ENCODE measurements at places on chromosomes 6 and 20.

DNA sequence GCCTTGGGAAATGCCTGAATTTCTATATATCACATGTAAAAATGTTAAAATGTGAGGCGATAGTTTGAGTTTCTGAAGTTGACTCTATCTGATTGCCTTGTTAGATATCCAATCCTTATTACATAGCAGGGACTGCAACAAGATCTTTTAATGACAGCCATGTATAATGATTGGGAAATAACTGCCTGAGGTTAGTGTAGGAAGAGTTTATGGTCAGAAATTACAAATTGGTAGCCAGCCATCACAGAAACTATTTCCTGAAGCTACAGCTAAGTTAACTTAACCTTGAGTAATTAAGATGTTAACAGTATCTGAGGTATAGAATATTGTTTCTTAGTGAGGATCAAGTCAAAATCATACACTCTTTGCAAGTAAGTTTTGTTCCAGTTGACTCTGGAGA lies 41.0 kb downstream of the AKIRIN2 start:
- DNase-seq: no peak

- peak; percentile 72 for DNase-seq
These were observed 719.4 kb downstream of the EPM2A start for GRCh38 chr6:145015739-145016558.

DNA sequence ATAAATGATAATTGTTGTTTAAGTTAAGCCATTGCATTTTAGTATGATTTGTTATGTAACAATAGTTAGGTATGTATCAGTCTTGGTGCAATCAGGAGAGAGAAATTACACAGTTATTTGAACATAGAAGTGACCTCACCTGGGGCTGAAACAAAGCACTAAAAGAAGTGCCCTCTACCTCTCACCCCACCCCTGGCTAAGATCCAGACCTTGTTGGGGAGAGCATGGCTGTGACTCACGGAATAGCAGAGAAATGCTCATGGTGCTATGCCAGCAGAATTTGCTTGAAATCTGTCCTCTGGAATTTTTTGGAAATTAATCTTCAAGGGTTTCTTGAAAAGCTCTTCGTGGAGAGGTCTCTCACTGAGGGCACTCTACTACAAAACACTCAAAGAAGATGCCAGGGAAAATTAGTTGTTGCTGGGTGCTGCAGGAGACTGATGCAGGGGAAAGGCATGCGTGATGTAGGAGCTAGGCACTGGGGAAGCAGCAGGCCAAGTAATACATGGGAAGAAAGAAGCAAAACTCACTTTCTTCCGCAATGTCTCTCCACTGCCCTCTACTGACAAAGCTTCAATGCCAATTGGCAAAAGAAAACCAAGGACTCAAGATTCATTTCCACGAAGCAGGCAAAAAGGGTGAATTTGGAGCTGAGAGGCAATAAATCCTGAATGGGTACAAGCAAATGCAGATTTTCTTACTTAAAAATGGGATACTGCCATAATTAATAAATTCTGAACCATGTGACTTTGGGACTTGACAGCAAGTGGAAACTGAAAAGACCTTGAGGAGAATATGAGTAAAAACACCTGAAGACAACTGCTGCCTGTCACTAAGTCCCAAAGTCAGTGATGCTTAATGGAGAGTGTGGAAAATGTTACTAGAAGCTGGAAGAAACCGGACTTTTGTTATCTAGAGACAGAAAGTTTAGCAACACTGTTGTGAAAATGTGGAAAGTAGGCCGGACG lies 136.3 kb upstream of the ZNF184 start:
- DNase-seq: no peak

DNA sequence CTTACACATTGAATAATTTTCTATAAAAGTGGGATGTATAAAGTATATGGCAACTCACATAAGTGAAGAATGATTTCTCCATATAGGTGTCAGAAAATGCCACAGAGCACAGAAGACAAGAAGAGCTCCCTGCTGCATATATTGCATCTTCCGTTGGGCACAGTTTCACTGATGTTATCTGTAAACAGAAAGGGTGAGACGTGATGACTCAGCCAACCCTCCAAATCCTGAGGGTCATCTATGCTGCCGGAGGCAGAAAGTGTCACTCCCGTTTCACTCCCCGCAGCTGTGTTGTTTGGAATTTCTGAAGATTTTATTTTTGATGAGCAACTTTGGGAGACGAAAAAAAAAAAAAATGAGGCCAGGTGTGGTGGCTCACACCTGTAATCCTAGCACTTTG lies 644.1 kb downstream of the C6orf118 start:
- DNase-seq: no peak

DNA sequence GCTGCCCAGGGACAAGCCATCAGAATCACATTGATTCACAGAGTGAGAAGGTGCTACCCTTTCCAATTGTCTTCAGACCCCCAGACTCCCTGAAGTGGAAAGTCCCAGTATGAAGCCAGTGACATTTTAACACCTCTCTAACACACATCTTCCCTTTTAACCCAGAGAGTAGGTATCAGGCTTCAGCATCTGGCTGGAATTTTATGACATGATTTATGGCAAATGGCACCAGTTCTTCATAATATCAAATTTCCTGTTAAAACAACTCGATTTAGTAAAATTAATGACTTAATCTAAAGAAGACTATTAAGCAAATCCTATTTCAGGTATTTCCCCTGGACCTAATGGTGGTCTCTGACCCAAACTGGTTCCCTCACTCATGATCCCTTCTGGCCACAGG lies 25.0 kb downstream of the KCNB1 start:
- DNase-seq: no peak

DNA sequence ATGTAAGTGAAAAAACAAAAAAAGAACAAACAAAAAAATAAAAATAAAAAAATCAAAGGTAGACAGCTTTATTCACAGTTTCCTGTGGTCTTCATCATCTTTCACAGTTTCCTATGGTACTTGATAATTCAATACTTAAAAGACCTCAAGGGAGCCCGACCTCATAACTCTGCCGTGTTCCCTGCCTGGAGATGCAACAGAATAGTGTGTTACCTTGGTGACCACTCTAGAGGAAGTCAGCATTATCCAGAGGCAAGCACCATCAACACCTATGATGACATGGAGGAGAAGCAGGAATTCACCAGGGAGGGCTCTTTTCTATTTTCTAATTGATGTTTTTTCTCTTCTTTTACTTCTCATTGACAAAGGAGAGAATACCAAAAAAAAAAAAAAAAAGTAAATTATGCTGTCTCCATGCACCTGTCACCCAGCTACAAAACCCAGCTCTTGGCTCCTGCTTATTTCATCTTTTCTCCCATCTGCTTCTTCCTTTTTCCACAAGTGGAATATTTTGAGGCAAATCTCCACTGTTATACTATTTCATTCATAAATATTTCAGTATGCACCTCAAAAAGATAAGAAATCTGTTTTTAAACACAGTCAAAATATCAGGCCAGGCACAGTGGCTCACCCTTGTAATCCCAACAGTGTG lies 95.8 kb upstream of the STXBP5 start:
- DNase-seq: no peak

GRCh38 chr6:15901141-15902115 lies 227.5 kb upstream of the MYLIP start:
- no peak for DNase-seq

- DNase-seq: no peak
These were observed 16.5 kb upstream of the TINAG start for GRCh38 chr6:54291738-54292137.

DNA sequence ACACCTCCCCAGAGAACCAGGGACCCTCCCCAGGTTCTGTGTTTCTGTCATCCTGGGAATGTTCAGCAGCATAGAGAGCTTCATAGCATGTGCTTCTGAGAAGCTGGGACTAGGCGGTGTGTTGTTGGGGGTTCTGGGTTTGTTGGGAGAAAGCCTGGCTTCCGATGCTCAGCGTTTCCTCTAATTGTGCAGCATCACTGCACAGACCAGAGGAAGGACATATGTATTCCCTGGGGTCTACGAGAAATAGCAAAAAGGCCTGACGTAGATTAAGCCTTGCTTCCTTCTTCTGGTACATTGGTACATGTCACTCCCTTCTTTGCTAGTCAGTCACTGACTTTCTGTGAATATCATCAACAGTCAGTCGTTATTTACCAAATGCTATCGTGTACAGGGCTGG lies 96.9 kb upstream of the SGK1 start:
- DNase-seq: no peak

All from AG04450 (cell line).